ENCODE measurements at places on chromosomes 1 and 21.

DNA sequence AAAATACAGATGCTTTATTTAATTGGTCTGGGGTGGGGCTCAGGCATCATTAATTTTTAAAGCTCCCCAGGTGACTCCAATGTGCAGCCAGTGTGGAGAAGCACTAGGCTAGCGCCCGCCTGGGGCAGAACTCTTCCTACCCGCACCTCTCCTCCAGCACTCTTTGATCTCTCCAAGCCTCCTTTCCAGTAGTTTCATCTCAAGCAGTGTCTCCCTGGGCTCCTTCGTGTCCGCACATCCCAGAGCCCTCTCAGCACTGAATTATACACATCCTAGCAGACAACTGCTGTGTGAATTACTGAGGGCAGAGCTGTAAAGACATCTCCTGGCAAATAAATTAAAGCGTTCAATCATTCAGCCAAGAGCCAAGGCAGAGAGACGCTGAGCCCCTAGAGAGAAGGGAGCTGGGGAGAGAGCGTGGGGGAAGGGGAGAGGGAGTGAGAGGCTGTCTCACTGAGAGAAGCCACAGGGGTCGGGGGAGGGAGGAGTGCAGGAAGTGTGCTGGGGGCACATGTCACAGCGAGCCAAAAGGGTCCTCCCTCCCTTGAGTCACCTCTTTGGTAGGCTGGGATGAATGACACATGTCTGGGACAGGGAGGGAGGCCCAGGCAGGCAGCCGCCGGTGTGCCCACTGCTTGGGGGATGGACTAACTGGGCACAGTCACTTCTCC, 21.0 kb upstream of the PARP1 start:
- no peak for DNase-seq

DNA sequence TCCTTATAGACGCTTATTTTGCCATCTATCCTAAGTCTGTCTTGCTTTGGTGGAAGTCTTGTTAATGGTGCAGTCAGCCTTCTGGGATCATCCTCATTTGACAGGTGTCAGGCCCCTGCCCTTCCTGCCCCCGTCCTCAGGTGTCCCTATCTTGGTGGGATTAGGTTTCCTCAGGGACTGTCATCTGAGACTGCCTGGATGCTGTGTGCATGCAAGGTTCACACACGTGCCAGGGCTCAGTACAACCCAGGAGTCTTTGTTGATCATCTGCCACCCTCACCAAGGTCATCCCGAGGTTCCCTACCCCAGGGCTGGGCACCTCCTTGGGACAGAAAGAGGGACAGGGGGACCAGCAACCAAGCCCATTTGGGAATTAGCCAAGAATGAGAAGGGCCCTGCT, 18.0 kb downstream of the PADI2 start:
- no peak for DNase-seq

- no peak for DNase-seq
These were observed 66.8 kb upstream of the BACH1 start for GRCh38 chr21:29231756-29232529.

DNA sequence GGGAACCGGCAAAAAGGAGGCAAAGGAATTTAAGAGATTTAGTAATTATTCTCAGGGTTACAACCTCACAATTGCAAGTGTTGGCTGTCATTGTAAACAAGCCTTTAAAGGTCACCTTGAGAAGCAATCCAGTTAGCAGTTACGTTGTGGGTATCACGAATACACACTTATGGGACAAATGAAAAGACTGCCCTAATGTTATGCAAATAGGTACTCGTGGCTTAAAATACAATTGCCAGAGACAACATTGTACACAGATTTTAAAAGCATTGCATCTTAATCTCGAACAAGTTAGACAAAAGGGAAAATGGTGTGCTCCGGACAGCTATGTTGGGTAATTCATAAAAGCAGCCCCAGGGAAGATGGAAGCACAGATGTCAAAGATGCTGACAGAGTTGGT, 120.5 kb upstream of the ZC3H12A start:
- no peak for DNase-seq

DNA sequence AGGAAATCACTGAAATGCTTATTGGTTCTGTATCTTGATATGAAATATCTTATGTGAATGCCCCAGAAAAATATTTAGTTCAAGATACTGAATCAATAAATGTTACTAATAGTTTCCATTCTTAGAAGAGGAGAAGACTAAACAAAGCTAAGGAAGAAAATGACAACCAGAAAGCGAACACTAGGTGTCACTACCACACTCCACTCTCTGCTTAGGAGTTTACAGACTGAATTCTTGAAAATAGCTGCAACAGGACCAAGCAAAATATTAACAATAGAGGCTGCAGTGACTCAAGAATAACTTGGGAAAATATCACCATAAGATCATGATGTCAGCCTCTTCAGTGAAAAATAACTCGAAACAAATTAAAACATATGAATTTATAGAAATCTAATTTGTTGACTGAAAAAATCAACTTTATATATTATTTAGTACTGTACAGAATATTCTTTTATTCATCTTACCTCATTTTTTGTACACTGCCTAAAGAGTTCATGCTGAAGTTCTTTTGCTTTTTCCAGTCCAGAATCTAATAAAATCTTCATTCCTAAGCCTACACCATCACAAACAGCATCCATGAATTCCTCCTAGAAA, 61.6 kb downstream of the KIF14 start:
- DNase-seq = no peak

DNA sequence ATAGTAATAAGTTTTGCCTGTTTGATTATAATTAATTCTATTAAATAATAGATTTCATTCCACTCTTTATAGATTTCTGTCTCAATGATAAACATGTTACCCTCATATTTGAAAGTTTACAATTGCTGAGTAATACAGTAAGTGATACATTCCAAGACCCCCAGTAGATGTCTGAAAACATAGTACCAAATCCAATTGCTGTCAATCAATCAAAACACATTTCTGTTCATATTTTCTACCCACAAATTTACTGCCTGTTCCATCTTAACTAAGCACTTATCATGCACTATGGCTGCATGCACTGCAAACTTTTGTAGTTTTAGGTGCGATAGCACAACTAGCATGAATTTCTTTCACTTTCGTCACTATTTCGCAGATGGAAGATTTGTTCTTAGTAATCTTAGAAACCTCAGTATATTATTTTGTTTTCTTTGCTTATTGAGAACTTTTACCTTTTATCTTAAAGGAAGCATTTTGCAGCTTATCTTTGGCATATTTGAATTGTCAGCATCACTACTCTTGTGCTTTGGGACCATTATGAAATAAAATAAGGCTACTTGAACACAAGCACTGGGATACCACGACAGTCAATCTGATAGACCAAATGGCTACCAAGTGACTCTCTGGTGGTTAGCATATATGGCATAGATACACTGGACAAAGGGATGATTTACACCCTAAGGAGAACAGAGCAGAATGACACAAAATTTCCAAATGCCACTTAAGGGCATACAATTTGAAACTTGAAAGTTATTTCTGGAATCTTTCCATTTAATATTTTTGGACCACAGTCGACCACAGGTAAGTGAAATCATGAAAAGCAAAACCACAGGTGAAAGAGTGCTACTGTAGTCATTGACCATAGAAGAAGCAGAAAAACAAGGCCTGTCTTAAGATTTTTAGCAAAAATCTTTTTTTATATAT, 67.6 kb downstream of the RGS13 start:
- DNase-seq = no peak

GRCh38 chr1:94296018-94296417, 58.6 kb upstream of the ARHGAP29 start:
- DNase-seq = no peak

- DNase-seq = no peak
These were observed 106.7 kb downstream of the CAMTA1 start for GRCh38 chr1:6891781-6892579.

DNA sequence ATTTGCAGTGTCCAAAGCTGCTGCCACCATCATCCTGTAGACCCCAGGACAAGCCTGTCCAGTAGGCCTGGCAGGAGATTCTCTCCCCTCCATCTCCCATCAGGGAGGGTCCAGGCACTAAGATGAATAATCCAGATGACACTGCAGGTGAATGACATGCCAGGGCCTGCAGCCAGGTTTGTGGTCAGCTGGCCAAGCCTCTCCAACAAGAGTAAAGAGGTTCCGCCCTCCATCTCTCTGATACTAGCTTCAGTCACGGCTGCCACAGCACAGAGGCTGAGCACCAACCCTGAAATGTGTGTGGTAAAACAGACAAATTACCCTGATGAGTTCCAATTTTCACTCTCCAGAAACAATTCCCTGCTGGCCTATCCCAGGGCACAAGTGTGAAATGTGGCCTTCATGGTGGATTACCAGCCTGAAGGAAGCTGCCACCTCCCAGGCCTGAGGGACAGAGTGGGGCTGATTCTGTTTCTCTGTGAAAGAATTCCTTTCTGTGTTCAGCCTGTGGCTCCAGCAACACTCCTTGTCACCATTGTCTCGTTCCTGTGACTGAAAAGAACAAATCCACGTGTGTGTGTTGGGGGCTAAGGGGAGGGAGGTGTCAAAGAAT, 19.9 kb upstream of the LHX4 start:
- DNase-seq = no peak

DNA sequence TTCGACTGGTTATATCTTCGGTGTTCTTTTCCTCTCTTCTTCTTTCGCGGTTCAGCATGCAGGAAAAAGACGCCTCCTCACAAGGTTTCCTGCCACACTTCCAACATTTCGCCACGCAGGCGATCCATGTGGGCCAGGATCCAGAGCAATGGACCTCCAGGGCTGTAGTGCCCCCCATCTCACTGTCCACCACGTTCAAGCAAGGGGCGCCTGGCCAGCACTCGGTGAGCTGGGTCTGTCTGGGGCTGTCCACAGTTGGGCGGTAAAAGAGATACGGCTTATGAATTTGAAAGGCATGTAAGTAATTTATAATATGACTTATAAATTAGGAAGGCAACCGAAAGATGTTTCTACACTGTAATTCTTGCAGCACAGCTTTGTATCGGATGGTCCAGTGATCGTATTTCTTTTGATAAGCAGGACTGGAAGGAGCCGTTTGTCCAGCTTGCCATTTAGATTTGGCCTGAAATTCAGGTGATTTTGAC, 334 bp downstream of the CTH start:
- DNase-seq = no peak

DNA sequence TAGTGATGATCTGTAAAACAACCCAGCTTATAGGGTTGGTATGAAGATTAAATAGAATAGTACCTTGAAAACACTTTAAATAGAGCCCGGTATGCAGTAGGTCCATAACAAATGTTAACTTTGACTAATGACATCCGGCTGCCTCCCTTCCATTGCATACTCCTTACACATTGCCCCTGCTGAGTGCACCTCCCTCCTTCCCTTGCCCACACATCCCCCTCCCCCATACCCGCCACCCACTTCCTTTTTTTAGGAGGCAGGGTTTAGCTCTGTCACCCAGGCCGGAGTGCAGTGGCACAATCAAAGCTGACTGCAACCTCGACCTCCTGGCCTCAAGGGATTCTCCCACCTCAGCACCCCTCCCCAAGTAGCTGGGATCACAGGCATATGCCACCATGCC, 24.4 kb upstream of the ZC3H12A start:
- peak; percentile 21 for DNase-seq

DNA sequence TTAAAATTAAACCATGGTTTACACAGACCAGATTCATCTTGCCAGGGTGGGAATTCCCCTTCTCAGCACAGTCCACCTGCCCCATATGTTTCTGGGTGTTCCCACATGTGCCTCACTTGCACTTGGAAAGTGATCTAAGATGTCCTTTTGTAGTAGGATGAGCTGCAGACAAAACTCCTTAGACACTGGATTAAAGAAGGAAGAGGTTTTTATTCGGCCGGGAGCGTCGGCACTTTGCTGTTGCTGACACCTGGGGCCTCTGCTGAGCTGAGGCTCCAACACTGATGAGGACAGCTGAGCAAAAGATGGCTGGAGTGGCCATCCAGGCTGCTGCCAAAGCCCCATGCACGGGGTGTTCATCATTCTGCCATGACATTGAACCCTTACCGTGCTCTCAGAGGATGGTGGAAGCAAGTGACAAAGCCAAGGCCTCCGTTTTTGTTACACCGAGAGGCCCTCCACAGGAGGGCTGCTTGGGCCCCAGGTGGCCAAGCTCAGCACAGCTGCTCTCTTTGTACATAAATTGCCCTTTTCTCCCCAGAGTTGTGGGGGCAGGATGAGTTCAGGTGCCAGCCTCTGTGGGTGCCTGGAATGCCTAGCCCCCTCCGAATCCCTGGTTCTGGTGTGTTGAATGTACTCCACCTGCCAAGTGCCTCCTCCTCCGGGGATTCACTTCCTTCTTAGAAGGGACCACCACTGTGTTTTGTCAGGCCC, 7.3 kb upstream of the ACOT11 start:
- DNase-seq = no peak

- DNase-seq = no peak
These were observed 5.1 kb upstream of the NAV1 start for GRCh38 chr1:201533836-201534235.

DNA sequence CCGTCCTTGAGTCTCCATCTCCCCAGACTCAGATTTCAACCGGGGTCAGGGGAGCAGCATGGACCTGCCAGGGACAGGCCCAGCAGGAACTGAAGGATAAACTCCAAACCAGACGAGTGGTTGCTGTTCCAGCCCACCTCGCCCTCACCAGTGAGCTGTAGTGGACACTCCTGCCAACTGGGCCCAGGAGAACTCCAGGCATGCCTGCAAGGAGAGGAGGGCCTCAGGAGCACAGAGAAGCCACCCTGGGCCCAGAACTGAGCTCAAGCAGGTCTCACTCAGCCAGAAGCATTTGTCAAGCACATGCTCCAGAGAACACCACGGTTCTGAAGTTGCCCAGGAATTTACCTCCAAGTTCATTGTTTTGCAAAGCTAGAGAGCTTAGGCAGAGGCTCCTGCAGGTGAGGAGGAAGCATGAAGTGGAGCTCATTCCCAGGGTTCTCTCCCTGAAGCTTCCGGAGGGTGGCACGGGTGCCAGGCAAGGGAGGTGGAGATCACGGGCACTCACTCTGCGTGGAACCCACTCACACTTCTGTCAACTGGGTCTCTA, 61.0 kb downstream of the MATN1 start:
- DNase-seq = no peak

GRCh38 chr1:43074244-43074643, 97.8 kb downstream of the EBNA1BP2 start:
- no peak for DNase-seq

DNA sequence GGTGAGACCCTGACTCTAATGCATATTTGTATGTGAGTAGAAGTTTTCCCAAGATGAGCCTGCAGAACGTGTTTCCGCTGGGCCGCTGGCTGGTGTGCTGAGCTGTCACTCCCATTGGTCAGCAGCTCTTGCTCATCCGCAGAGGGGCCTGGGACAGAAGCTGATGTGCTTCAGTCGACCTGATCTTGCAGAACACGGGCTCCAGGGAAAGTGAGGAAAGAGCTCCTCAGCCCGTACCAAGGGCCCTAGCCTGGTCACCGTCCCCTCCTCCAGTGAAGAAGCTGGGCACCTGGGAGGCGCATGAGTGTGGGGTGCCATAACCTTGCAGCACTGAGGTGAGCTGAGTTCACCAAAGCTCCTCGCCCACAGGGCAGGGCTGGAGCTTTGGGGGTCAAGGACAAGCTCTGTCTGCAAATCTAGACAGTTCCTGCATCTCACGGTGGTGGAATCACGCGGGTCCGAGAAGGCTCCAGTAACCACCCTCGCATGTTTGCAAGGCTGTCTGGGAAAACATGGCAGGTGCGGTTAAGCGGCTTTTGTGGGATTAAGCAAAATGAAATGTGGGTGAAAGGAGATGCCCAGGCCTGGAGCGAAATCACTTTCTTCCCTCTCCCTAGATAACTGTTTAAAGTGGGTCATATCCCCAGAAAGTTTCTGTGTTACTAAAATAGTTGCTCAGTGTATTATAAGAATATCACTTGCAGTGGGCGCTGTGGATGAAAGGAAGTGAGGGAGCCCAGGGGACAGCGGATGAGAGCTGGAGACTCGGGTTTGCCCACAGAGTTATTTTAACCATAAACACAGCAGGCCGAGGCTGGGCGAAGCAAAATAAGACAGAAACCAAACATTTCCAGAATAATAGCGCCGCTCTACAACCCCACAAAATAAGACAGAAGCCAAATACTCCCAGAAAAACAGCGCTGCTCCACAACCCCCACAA, 33.1 kb upstream of the LRRC3 start:
- DNase-seq = no peak

Data from CD4-positive, alpha-beta T cell treated with Interleukin-1 beta for 1 hour (primary cell).